ENCODE measurements at places on chromosomes 11 and 22. TPM values are rescaled to one million over a fixed set of nuclear protein-coding genes. Genes with fewer than 3 reads are reported as not detected.

The TRIM51 gene
- not detected for total RNA-seq

The TMEM191B gene
- total RNA-seq, result 0.36 TPM

The SLC22A12 gene
- not detected for total RNA-seq

The PDE2A gene
- 10.2 TPM for total RNA-seq

The TECTA gene
- total RNA-seq, result 0.27 TPM

The LIMK2 gene
- total RNA-seq, result 62.1 TPM

The PANX3 gene
- not detected for total RNA-seq

The MAFF gene
- 79.1 TPM for total RNA-seq

All from endothelial cell of coronary artery (primary cell).